ENCODE measurements at places on chromosomes 2 and 18.
A peak's percentile ranks its signal among the peaks of the same experiment; 100 is the strongest.

GRCh38 chr2:208671284-208671683 is 264.7 kb downstream of the PTH2R start:
- DNase-seq, result no peak

DNA sequence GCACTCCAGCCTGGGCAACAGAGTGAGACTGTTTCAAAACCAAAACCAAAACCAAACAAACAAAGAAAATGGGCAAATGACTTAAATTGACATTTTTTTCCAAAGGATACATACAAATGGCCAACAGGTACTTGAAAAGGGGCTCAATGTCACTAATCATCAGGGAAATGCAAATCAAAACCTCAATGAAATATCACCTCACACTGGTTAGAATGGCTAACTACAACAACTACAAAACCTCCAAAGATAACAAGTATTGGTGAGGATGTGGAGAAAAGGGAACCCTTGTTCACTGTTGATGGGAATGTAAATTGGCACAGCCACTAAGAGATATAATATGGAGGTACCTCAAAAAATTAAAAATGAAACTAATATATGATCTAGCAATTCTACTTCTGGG is 213.2 kb upstream of the HS6ST1 start:
- no peak for DNase-seq

DNA sequence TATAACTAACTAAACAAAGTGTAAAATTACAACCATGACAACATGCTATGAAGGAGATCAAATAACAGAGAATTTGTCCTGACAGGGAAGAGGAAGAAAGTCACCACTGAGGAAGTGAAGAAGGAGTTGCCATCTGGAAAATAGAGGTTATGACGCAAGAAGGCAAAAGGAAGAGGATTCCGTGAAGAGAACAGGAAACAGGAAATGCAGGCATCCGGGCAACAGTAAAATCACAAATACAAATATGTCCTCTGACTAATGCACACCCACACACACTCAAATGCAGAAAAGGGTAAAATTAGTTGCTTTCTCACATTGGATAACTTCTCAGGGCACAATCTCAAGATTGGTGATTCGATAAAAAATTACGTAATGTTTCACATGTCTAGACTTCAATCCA is 278.4 kb downstream of the TMX3 start:
- peak; percentile 46 for DNase-seq

DNA sequence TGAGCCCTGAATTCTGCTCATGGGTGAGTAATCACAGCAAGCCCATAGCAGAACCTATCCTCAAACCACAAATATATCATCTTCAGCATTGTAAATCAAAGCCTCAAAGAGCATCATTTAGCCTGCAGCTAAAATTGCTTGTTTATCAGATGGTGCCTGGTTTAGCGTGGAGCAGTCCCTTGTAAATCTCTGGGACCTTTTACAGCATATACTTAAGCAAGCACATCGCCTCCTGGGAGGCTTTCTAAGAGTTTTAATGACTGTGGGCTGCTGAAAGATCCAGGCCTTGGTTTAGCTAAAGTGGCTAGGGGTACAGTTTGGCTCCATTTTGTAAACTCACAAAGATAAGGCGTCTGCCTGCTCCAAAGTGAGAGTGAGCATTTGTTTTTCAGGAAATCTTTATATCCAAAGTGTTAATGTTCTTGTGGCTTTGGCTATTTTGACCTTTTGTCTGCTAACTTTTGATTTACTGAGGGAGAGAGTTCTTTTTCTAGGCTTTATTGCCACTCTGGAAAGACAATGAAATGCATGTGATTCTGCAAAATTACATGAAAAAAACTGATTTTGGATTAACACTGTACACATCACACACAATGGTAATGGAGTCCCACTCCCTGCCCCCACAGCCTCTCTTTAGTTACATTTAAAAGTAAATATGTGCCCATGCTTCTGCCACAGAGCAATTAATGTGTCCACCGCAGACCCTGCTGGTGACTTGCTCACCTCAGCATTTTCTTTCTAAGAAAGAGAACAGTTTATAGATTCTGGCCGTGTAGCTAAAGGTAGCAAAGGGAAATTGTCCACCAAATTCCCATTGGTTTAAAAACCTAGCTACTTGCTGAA is 194.8 kb downstream of the LNPK start:
- peak; percentile 28 for DNase-seq

- DNase-seq, result no peak
These were observed 3.7 kb downstream of the MBOAT2 start for GRCh38 chr2:8999797-9000196.

DNA sequence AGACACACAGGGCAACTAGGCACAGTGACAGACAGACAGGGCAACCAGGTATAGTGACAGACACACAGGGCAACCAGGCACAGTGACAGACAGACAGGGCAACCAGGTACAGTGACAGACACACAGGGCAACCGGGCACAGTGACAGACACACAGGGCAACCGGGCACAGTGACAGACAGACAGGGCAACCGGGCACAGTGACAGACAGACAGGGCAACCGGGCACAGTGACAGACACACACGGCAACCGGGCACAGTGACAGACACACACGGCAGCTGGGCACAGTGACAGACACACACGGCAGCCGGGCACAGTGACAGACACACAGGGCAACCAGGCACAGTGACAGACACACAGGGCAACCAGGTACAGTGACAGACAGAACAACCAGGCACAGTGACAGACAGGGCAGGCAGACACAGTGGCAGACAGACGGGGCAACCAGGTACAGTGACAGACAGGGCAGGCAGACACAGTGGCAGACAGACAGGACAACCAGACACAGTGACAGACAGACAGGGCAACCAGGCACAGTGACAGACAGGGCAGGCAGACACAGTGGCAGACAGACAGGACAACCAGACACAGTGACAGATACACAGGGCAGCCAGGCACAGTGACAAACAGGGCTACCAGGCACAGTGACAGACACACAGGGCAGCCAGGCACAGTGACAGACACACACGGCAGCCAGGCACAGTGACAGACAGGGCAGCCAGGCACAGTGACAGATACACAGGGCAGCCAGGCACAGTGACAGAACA is 64.7 kb upstream of the RAB6C start:
- DNase-seq, result no peak

DNA sequence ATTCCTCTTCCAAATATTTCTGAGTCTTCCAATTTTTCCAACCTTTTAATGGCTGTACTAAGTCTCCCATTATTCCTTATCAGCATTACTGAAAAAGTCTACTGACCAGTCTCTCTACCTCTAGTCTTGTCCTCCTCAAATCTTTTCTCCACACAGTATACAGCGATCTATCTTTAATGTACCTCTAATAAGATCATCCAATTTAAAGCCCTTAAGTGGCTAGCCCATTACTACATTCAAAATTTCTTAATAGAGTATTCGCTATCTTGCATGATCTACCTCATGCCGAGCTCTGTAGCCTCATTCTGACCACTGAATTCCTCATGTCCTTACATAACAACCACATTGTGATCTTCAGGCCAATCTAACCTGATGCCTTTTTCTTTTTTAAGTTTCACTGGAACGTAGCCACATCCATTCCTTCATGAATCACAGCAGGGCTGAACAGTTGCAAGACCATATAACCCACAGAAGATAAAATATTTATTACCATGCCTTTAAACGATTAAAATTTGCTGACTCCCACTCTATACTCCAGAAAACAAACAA is 57.9 kb downstream of the SLC66A3 start:
- DNase-seq, result peak; percentile 64

- DNase-seq, result peak; percentile 30
These were observed 102.0 kb upstream of the PPP1CB start for GRCh38 chr2:28649481-28650265.

- peak; percentile 89 for DNase-seq
These were observed 43.1 kb upstream of the PTH2R start for GRCh38 chr2:208363485-208363884.

- no peak for DNase-seq
These were observed 51.9 kb downstream of the SLC14A2 start for GRCh38 chr18:45667056-45667736.

DNA sequence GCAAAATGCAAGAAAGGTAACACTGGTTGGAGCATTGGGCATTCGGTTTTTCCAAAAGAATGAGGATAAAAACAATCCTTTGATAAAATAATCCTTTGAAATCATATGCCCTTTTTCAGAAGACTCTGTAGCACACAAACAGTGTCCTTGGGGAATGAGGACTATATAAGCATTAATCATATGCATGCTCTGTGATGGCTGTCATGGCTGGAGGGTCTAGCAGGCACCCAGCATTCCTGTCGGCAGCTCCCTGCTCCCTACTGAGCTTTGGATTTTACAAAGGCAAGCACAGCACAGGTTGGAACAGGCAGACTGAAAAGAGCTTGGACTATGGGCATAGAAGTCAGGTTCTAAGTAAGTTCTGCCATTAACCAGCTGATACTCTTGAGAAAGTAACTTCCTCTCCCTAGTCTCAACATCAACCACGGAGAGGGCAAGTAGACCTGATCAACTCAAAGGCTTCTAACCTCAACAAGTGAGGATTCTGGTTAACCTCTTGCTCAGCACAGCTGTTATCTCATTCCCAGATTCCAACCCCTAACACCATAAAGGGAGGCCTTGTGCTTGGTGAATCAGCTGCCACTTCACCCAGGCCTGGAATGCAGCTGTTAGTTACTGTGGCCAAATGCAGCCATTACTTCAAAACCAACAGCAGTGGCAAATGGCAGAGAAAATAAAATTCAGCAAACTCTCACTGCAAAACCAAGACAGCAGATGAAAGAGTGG is 29.5 kb downstream of the GALNT14 start:
- no peak for DNase-seq

DNA sequence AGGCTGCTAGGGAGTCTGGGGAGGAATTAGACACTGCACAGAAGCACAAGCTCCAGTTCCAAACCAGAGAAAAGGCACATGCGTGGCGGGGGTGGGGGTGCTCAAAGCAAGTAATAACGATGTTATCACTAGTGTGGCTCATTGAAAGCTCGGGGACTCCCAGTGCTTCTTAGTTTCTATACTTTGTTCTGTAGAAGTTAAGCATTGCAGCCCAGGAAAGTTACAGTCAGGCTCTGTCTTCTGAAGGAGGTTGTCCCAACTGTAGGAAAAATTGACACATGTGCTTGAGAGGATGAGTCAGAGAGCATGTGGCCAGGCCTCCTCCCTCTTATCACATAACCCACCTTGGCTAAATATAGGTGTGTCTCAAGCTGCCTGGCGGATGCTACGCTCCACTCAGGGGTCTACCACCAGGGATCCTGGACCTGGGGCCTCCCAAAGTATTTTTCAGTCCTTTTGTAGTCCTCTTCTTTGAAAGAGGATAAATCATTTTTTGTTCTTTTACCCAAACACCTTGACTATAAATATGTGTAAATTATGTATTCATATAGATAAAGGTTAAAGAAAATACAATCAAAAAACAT is 3.8 kb downstream of the GALNT5 start:
- peak; percentile 72 for DNase-seq

DNA sequence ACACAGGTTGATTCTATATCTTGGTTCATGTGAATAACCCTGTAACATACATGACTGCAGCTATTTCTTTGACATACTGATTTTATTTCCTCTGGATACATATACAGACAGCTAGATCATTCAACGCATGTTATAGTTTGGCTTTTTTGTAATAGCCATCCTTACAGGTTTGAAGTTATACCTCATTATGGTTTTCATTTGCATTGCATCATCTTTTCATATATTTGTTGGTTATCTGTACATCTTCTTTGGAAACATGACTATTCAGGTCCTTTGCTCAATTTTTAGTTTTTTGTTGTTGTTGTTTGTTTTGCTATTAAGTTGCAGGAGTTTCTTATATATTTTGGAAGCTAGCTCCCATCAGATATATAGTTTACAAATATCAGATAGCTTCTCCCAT is 276.2 kb upstream of the NETO1 start:
- DNase-seq, result no peak

GRCh38 chr2:127195140-127196074 is 24.7 kb downstream of the CYP27C1 start:
- no peak for DNase-seq

DNA sequence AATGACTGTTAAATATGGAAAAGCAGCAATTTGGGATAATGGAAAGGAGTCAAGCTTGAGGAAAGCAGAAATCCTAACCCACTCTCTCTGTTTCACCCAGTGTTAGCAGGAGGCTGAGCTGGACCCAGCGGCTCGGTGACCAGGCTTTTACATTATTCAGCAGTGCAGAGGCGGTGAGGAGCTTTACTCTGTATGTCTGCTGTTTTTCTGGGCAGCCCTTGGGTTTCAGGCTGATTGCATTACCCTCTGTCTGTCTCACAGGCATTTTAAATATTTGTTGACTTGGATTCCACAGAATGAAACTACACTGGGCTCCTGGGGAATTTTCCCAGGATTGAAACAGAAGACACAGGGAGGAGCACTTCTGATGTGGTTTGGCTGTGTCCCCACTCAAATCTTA is 368.0 kb downstream of the GALR1 start:
- DNase-seq, result peak; percentile 0

- DNase-seq, result no peak
These were observed 25.1 kb upstream of the ODC1 start for GRCh38 chr2:10473121-10473756.

DNA sequence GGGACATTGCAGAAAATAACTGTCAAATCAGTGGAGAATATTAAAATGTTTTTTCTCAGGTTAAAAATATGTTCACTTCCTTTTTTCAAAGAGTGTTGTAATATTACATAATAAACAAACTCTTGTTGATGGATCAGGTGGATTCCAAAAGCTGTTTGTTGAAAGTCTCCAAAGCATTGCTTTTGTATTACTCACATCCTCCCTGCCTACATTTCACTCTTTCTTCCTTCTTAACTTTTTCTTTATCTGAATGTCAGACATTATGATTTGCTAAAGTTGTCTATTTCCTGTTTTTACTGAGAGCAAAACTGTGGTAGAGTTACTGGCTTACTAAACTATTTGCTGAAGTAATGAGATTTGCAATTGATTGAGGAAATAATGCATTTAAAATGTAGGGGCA is 92.1 kb downstream of the CDH19 start:
- peak; percentile 4 for DNase-seq

GRCh38 chr18:48910972-48911545 is 39.7 kb downstream of the SMAD7 start:
- DNase-seq, result no peak

- DNase-seq, result no peak
These were observed 13.4 kb upstream of the ARHGEF4 start for GRCh38 chr2:130823171-130823885.

Data from fibroblast of skin of right biceps (primary cell).